ENCODE measurements at places on chromosomes 2 and 18.

- H3K27me3 ChIP-seq, result no peaks in the 10 kb centered on the region
- H3K4me3 ChIP-seq, result no peak overlapping the region
- H3K27ac ChIP-seq, result no peak overlapping the region
- DNase-seq, result no peak
Observed at GRCh38 chr2:128359841-128360240, 41.2 kb upstream of the HS6ST1 start.

GRCh38 chr2:149068225-149068995 lies 29.9 kb downstream of the LYPD6B start:
- no peak overlapping the region for H3K27ac ChIP-seq
- no peak overlapping the region for H3K4me3 ChIP-seq
- DNase-seq, result no peak
- H3K27me3 ChIP-seq, result no peaks in the 10 kb centered on the region
- no peaks in the 10 kb centered on the region for H3K4me1 ChIP-seq

DNA sequence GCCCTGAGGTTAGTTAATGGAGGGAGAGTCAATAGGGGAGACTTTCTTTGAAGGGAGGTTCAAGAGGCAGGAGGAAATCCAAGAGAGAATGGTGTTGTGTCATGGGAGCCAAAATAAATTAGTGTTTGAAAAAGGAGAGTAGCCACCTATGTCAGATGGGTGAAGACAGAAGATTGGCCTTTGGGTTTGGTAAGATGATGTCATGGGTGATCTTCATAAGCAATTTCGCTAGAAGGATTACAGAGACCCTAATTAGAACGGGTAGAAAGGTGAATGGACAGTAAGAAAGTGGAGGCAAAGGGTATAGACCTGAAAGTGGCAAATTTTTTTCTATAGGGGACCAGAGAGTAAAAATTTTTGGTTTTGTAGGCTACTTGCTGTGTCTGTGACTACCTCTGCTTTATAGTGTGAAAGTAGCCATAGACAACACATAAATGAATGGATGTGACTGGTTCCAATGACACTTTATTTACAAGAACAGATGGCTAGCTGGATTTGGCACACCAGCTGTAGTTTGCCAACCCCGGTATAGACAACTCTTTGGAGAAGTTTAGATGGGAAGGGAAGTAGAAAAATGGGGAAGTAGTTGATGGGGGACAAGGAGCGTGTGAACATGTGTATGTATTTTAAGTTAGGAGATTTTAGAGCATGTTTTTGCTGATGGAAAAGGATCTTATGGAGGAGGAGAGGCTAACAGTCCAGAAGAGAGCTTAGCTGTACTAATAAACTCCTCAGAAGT lies 9.3 kb downstream of the STAMBP start:
- H3K27ac ChIP-seq, result no peak overlapping the region
- H3K4me1 ChIP-seq, result peaks cover 8% of the 10 kb centered on the region
- no peaks in the 10 kb centered on the region for H3K36me3 ChIP-seq
- no peaks in the 10 kb centered on the region for H3K27me3 ChIP-seq

DNA sequence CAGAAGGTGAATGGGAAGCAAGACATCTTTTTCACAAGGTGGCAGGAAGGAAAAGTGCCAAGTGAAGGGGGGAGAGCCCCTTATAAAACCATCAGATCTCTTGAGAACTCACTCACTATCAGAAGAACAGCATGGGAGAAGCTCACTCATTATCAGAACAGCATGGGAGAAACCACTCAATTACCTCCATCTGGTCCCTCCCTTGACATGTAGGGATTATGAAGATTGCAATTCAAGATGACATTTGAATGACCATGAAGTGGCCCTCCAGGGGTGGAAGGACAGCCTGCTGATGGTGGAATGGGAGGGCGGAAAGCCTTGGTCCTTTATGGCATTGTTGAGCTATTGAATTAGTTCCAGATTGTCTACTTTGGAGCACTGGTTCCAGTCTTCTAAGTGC lies 413.0 kb upstream of the MEX3C start:
- H3K4me3 ChIP-seq, result no peak overlapping the region
- no peak for DNase-seq
- no peaks in the 10 kb centered on the region for H3K27me3 ChIP-seq
- no peaks in the 10 kb centered on the region for H3K36me3 ChIP-seq
- no peak overlapping the region for H3K27ac ChIP-seq
- no peaks in the 10 kb centered on the region for H3K4me1 ChIP-seq

DNA sequence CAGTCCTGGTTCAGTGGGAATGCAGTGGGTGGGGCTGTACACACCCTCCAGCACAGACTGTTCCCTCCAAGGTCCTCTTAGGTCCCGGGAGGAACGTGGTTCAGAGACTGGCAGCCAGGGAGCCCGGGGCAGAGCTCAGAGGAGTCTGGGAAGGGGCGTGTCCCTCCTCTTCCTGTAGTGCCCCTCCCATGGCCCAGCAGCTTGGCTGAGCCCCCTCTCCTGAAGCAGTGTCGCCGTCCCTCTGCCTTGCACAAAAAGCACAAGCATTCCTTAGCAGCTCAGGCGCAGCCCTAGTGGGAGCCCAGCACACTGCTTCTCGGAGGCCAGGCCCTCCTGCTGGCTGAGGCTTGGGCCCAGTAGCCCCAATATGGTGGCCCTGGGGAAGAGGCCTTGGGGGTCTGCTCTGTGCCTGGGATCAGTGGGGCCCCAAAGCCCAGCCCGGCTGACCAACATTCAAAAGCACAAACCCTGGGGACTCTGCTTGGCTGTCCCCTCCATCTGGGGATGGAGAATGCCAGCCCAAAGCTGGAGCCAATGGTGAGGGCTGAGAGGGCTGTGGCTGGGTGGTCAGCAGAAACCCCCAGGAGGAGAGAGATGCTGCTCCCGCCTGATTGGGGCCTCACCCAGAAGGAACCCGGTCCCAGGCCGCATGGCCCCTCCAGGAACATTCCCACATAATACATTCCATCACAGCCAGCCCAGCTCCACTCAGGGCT lies 17.5 kb upstream of the FAHD2A start:
- peaks cover 16% of the 10 kb centered on the region for H3K36me3 ChIP-seq
- peak overlapping the region; percentile 72 for H3K27ac ChIP-seq
- no peaks in the 10 kb centered on the region for H3K27me3 ChIP-seq
- H3K4me3 ChIP-seq, result no peak overlapping the region

GRCh38 chr2:37507051-37507410 lies 162.6 kb downstream of the QPCT start:
- no peaks in the 10 kb centered on the region for H3K4me1 ChIP-seq
- no peaks in the 10 kb centered on the region for H3K36me3 ChIP-seq
- DNase-seq, result no peak

DNA sequence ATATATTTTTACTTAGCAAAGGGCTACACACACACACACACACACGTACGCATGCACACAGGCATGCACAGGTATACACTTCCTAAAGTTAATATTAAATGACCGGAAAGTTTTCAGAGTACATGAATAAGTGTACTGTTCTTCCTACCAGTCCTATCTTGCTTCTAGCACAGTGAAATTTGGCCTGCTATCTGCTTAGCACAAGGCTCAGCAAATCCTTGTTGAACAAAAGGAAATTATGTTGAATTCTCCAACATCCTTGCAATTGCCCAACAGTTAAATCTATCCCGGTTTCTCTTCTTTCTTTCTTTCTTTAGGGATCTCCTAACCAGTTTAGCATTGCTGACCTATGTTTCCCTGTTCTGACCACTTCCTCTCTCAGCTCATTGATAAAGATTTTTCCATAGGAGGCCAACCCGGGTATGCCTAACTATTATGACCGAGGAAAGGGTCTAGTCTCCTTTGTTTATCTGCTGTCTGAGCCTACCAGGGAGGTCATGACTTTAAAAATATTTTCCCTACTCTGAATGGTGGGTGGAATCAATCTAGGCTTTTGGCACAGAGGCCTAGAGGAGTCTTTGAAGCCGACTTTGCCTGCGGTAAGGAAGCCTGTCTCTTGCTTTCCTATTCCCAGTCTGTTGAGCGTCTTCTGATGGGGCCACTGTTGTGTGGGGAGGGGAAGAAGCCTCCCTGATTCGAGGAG lies 400.7 kb downstream of the HRH4 start:
- H3K4me3 ChIP-seq, result no peak overlapping the region
- H3K27me3 ChIP-seq, result no peaks in the 10 kb centered on the region
- no peak for DNase-seq
- H3K36me3 ChIP-seq, result no peaks in the 10 kb centered on the region

- H3K4me1 ChIP-seq, result no peaks in the 10 kb centered on the region
- no peak overlapping the region for H3K27ac ChIP-seq
- H3K4me3 ChIP-seq, result no peak overlapping the region
- no peak for DNase-seq
- H3K27me3 ChIP-seq, result no peaks in the 10 kb centered on the region
Observed at GRCh38 chr2:73253400-73253799, 19.3 kb downstream of the CCT7 start.

- DNase-seq, result no peak
- H3K4me3 ChIP-seq, result no peak overlapping the region
- H3K36me3 ChIP-seq, result no peaks in the 10 kb centered on the region
- H3K4me1 ChIP-seq, result no peaks in the 10 kb centered on the region
- H3K27me3 ChIP-seq, result no peaks in the 10 kb centered on the region
Observed at GRCh38 chr2:135555311-135555710, 24.0 kb downstream of the R3HDM1 start.

GRCh38 chr2:75920859-75921551 lies 210.3 kb upstream of the GCFC2 start:
- H3K4me1 ChIP-seq, result no peaks in the 10 kb centered on the region
- H3K36me3 ChIP-seq, result no peaks in the 10 kb centered on the region
- no peak overlapping the region for H3K27ac ChIP-seq
- H3K27me3 ChIP-seq, result no peaks in the 10 kb centered on the region
- DNase-seq, result no peak

DNA sequence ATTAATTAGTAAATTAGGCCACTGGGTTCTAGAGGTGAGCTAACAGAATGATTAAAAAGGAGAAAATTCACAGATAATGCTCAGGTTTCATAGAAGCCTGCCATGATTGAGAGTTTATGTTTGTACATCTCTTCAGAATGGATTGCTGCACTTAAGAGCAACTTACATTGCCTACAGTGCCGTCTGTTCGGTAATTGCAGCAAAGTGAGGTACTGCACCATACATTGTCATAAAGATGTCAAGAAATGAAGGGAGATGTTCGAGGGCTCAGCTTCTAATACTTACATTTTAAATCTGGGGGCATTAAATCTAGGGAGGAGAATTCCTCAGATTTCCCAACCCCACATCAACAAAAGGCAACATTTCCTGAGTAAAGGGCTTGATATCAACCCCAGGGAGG lies 976.2 kb upstream of the FANCL start:
- no peaks in the 10 kb centered on the region for H3K4me1 ChIP-seq
- H3K36me3 ChIP-seq, result no peaks in the 10 kb centered on the region
- no peak for DNase-seq
- H3K27me3 ChIP-seq, result no peaks in the 10 kb centered on the region
- H3K27ac ChIP-seq, result no peak overlapping the region

DNA sequence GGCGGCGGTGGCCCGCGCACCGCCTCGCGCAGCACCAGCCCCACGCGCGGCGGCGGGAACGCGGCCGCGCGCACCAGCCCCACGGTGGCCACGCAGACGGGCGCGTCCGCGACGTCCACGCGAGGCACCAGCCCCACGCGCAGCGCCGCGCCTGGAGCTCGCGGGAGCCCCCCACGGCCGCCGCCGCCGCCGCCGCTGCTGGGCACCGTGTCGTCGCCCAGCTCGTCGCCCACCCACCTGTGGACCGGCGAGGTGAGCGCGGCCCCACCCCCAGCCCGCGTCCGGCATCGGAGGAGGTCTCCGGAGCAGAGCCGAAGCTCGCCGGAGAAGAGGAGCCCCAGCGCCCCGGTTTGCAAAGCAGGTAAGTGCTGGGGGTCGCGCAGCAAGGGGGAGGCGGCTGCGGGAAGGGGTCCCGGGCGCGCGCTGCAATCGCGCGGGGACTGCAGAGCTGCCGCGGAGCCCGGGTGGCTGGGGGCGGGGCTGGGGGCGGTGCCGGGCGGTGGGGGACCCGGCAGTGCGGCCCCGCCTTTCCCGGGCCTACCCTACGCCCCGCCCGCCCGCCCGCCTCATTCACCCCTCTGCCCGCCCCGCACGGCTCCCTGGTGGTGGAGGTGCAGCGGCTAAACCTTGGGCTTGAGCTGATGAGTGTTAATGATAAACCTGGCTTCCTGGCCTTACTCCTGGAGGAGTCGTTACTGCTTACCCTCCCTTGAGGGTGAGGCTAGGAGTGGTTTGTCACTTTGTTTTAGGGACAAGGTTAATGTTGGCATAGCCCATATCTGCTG lies 851 bp downstream of the FAM117B start:
- H3K36me3 ChIP-seq, result no peaks in the 10 kb centered on the region
- H3K27ac ChIP-seq, result peak overlapping the region; percentile 90
- peak; percentile 50 for DNase-seq
- H3K4me1 ChIP-seq, result no peaks in the 10 kb centered on the region
- peak overlapping the region; percentile 60 for H3K4me3 ChIP-seq

All from tibial nerve (tissue), 4 donors.